ENCODE measurements at places on chromosomes 6 and 20. TPM values are rescaled to one million over a fixed set of nuclear protein-coding genes. Genes with fewer than 3 reads are reported as not detected.

GRCh38 chr6:33636655-33637054 is 15.5 kb downstream of the ITPR3 start:
- DNase-seq: no peak

GRCh38 chr20:32473231-32474008 is 111.7 kb downstream of the NOL4L start:
- DNase-seq: no peak

Gene RIMS1
- 0.58 TPM for total RNA-seq

GRCh38 chr6:35302604-35303241 is 5.1 kb downstream of the DEF6 start:
- no peak for DNase-seq

Gene MCCD1
- total RNA-seq: not detected

Gene SLC17A1
- not detected for total RNA-seq

Gene C6orf15
- total RNA-seq: 0.29 TPM

DNA sequence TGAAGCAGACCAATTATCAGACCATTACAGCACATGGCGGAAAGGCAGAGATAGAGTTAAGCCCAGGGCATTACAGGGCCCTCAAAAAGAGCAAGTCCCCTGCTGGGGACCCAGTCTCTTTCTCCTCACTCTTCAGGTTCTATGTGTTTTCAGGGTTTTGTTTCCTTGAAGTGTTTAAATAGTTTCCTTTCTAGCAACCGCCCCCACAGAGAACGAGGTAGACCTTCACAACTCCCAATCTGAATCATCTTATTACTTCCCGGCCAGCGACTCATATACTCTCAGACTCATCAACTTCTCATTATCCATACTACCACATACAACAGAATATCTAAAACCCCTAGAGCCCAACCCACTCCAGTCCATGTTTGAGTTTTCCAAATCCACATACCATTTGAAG is 526.6 kb upstream of the ARID1B start:
- DNase-seq: no peak

Gene C20orf141
- total RNA-seq: not detected

- no peak for DNase-seq
These were observed 96.5 kb upstream of the SALL4 start for GRCh38 chr20:51898788-51899187.

- no peak for DNase-seq
These were observed 177.0 kb downstream of the FOXC1 start for GRCh38 chr6:1786455-1787453.
